ENCODE measurements at places on chromosomes 12 and 14.

DNA sequence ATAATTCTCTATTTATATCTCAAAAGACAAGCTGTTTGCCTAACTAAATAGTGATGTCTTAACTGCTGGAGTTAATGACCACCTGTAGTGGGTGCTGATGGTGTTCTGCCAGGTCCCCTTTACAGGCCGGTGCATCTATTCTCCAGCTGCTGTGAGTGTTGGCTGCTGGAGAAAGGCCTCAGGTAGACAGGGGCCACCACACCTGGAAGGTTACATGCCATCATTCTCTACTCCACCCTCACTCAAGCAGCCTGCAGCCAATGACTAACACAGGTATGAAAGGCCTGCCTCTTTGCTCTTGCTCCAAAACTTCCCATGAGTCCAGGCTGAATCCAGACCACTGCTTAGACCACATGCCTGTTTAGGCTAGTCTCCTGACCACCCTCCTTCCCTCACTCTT, 73.9 kb downstream of the RPS6KA5 start:
- no peak for DNase-seq

- no peak for DNase-seq
These were observed 27.6 kb downstream of the PLXNC1 start for GRCh38 chr12:94175763-94176668.

- no peak for DNase-seq
These were observed 159.1 kb downstream of the ADGRD1 start for GRCh38 chr12:131112700-131113290.

DNA sequence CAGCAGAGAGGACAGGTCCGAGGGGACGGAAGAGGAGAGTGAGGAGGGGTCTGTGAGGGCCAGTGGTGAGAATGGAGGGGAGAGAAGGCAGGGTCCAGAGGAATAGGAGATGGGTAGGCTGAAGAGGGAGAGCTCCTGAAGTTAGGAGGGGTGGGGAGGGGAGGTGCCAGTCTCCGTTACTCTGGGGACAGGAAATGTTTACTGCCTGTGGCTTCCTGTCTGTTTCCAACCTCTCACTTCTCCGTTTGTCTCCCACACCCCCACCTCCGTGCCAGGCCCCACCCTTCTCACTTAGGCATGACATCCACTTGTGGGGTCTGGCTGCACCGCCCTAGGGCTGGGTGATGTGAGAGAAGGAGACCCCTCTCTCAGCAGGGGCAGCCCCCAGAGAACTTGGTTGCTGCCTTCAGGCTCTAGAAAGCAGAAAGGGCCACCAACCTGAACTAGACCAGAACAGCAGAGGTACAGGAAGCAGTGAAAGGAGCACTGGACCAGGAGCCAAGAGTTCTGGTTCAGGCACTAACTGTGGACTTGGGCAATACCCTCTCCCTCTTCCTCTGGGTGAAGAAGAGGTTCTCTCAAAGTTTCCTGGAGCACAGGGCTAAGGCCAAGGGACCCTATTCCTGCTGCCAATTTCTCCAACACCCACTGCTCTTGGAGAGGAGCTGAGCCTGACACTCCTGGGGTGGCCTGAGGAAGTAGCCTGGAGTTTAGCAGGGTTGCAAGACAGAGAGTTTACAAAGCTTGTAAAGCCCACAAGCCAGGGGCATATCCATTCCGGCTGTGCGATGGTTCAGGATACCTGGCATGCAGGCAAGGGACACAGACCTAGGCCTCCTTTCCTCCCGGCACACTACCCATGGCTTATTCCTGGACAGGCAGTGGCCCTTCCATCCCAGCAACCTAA, 5.5 kb downstream of the ITGA5 start:
- DNase-seq, result no peak

GRCh38 chr12:94089891-94090290, 58.5 kb upstream of the PLXNC1 start:
- DNase-seq, result no peak

- DNase-seq, result no peak
These were observed 105.1 kb downstream of the ZFP36L1 start for GRCh38 chr14:68687746-68688145.

DNA sequence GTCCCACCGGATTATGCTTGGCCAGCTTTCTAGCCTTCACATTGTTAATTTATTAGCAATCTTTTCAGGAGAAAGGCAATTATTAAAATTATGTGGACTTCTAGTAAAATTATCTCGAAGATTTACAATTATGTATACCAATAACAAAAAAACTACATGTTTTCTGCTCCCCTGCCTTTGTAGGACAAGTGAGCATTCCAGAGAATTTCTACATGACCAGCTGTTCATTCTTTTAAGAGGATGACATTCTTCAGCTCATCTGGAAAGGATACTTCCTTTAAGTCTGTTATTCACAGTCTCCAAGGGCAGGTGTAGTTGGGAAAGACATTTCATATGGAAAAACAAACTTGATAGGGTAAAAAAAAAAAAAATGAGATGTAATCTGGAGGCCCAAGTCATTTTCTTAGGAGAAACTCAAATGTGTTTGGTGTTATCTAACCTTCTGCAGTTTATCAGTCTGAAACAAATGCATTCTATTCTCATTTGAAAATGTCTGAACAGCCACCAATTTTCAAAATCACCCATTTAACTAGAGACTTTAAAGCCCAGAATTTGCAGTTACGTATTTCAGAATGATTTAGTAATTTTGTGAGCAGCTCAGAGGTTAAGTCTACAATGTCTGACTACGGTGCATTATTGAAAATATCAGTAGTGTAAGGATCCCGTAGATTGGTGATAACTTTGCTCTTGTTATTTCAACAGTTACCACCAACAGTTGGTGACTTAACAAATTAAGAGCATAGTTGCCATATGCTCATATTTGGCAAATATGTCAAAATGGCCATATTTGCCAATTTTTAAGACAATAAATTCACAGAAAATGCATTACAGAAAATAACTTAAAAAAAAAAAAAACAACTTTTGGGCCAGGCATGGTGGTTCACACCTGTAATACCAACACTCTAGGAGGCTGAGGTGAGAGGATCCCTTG, 1.8 kb upstream of the PHLDA1 start:
- no peak for DNase-seq

- DNase-seq, result no peak
These were observed 84.6 kb downstream of the ARL6IP4 start for GRCh38 chr12:123064885-123065619.

GRCh38 chr12:31205054-31205453, 120.9 kb downstream of the SINHCAF start:
- no peak for DNase-seq

- DNase-seq, result no peak
These were observed 338.8 kb upstream of the SFSWAP start for GRCh38 chr12:131372171-131372475.

- DNase-seq, result no peak
These were observed 11.4 kb upstream of the CMKLR1 start for GRCh38 chr12:108350511-108350910.

- DNase-seq, result no peak
These were observed 244.0 kb upstream of the MDGA2 start for GRCh38 chr14:47919334-47919846.

DNA sequence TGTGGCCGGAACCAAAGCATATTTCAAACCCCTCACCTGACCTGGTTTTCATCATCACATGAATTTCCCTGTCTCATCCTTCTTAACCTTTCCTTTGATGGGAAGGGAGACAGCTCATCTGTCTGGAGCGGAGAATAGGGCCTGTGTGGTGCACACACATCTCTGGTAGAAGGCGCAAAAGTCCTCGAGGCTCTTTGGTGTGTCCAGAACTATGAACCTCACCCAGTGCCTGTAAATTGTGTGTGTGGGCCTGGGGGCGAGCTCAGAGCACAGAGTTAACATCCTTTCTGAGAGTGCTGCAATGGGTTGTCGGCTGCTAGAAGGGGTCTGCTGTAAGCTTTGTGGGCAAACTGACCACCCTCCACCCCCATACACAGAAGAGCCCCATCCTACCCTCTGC, 749 bp downstream of the GALNT6 start:
- DNase-seq, result no peak

GRCh38 chr12:115617391-115617790, 660.1 kb downstream of the MED13L start:
- DNase-seq, result no peak

DNA sequence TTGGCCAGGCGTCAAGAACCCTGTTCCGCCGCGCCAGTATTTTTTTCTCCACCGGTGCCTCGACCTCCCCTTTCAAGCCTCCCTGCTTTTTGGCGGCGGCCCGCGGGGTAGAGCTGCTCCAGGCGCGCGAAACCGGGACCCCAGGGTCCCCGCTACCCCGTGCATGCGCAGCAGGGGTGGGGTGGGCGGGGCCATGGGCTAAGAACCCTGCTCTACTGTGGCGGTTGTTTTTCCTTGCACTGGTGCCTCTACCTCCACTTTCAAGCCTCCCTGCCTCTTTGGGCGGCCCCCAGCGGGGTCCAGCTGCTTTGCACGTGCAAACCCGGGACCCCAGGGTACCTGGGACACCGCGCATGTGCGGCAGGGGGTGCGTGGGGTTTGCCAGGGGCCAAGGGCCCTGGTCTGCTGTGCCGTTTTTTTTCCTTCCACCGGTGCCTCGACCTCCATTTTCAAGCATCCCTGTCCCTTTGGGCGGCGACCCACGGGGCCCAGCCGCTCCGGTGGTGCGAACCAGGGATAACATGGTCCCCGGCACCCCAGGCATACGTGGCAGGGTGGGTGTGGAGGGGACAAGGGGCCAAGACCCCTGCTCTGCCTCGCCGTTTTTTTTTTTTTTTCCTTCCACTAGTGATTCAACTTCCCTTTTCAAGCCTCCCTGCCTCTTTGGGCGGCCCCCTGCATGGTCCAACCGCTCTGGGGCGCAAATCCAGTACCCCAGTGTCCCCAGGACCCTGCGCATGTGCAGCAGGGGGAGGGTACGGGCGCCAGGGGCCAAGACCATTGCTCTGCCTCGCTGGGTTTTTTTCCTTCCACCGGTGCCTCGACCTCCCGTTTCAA, 326.8 kb downstream of the ALG10 start:
- DNase-seq, result no peak

GRCh38 chr14:85532374-85533022, 2.6 kb downstream of the FLRT2 start:
- DNase-seq, result no peak

DNA sequence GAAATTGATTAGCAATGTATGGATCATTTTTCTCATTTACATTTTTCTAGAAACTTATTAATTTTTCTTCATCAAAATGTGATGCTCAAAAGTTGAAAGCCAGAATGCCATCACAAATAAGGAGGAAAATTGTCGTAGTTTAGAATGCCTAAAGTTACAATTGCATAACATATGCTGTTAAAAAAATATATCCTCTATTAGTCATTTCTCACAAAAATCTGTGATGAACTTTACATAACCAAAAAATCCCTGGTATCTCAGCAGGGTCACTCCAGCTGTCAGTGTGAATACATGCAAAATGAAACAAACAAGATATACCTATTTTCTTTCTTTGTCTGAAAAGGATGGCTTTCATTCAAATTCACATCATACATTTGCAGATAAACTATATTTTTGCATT, 358.9 kb downstream of the PAWR start:
- no peak for DNase-seq

DNA sequence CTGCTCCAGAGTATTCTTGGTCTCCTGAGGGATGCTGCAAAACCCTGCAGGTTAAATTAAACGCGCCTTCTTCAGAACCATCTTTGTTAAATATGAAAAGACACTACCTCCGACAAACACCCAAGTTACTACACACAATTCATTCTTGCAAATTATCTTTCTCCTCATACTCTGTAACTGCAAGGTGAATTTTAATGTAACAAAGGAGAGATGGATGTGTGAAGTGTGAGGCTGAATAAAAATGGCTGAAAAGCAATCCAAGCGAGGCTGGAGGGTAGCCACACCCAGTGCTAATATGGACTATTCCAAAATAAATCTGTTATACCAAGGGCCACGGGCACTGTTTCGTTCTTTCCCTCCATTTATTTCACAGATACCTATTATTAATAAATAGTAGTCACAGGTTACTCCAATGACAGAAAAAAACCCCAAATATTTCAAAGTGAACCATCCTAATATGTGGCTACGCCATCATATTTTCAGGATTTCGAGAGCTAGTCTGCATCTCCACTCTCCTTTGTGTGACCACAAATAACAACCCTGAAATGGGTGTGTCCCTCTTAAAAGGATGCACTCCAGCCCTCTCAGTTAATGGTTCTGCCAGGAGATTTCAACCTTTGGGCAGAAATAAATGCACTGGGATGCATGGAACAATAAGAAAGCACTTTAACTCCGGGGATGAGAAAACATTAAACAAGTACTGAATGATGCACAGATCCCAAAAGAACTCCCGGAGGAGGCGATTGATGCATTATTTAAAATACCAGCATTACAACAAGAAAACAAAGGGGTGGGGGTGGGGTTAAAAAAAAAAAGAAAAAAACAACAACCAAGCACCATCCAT, 53.1 kb upstream of the CCDC175 start:
- DNase-seq, result no peak

DNA sequence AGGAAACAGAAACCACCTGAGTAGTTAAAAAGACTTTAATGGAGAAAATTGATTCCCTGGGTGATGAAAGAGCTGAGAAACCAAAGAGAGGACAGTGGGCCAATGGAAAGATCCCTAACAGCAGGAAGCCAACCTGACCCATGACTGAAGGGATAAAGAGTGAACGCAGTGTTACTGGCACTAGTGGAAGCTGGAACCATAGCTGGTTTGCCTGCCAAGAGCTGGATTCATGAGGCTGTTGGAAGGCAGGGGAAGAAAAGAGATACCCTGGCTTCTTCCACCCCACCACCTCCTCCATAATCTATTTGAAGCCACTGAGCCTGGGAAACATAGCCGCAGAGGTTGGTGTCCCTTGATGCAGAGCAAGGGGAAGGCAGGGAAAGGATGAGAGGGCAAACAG, 125.5 kb upstream of the PRKD1 start:
- DNase-seq, result no peak

GRCh38 chr12:99232324-99232723, 415.2 kb upstream of the GARIN6 start:
- DNase-seq, result no peak

GRCh38 chr14:42023452-42023851, 416.8 kb downstream of the LRFN5 start:
- DNase-seq, result no peak

DNA sequence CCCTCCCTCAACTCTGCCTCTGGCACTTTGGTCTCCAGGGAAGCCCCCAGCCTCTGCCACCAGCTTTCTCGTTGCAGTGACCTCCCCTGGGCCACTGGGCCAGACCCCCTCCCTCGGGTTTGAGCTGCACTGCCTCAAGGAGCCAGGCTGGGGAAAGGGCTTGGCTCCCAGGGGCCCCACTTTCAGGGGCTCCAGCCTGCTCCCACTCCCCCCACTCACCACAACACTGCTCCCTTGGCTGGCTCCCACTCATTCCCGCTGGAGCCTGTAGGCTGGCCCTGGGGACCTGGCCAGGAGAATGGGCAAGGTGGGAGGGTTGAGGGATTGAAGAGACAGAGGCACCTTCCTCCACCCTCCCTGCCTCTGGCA, 19.3 kb upstream of the KIF26A start:
- DNase-seq, result no peak

- DNase-seq, result no peak
These were observed 76.7 kb upstream of the G2E3 start for GRCh38 chr14:30482276-30482675.

DNA sequence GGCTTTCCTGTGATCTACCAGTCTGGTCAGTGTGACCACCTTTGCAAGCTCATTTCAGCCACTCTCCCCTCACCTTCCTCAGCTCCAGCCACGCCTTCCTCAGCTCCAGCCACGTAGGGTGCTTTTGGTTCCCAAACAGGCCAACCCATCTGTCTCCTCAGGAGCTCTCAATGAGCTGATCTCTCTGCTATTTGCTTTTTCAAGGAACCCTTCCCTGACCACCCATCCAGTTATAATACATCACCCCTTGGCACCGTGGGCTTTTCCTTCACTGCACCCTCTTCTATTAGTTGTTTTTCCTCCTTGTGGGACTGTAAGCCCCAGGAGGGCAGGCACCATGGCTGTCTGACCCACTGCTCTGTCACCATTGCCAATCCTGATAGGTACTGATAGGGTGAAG, 2.3 kb upstream of the PRKCH start:
- no peak for DNase-seq
